ENCODE measurements at places on chromosomes 12 and 14.

DNA sequence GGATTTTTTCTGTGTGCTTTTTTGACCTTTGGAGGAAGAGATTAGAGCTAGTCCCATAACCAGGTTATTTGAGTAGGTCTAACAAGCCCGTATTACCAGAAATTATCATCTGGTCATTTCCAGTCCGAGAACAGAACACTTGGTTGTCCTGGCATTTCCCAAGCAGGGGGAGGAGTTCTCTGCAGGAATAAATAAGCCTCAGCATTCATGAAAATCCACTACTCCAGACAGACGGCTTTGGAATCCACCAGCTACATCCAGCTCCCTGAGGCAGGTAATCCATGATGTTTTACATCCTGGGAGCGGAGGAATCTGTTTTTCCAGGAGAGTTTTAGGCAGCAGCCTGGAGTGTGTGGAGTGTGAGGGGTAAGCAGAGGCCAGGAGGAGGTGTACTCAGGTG lies at the start of gene SERPINA3:
TSS of gene SERPINA3 (plus strand) at position 218 of the 400 bp plus-strand sequence. CDS start 2,051 bp downstream, outside the sequence.
- no peak for DNase-seq

DNA sequence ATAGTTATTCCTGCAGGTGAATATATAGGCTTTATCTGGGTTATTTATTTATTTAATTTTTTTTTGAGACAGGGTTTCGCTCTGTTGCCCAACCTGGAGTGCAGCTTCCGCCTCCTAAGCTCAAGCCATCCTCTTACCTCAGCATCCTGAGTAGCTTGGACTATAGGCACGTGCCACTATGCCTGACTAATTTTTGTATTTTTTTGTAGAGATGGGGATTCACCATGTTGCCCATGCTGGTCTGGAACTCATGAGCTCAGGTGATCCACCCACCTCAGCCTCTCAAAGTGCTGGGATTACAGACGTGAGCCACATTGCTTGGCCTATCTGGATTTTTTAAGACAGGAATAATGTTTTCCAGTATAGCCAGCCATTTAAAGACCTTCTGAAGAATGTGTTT lies 2.0 kb downstream of the RAN start:
- no peak for DNase-seq

GRCh38 chr12:43636725-43637463 lies 84.9 kb upstream of the ADAMTS20 start:
- DNase-seq: no peak

DNA sequence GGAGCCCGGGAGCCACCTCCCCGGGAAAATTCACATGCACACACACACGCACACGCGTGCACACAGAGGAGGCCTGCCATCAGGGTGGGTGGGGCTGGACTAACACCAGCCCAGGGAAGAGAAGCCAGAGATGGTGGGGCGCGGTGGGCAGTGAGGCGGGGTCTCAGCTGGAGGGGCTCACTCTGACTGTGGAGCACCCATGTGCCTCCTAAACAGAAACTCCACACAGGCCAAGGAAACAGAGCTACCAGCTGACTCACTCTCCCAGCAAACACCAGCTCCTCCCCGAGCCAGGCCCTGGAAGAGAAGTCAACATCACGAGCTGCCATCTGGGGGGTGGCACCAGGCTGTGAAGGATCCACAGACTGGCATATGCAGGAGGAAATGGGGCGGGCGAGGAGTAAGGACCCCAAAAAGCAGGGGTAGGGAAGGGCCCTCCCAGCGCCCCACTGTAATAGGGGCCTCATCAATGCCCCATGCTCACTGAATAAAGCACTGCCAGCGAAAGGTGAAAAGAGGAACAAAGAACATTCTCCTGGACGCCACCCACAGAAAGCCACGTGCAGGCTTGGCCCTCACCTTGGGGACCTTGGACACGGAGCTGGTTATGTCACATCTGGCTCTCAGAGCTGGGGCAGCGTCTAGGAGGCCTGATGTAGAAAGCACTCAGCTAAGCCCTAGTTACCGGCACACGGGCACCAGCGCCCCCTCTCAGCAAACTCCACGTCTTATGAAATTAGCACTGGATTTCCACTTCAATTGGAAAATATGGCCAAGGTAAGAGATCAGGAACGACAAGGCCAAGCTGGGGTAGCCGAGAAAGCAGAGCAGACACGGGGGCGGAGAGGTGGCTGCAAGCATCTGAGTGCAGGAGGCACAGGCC lies 8.4 kb upstream of the INF2 start:
- no peak for DNase-seq

- DNase-seq: no peak
Measured at GRCh38 chr12:125280482-125281377, 215.5 kb downstream of the AACS start.

- DNase-seq: no peak
Measured at GRCh38 chr12:129152351-129153104, 299.2 kb downstream of the GLT1D1 start.

DNA sequence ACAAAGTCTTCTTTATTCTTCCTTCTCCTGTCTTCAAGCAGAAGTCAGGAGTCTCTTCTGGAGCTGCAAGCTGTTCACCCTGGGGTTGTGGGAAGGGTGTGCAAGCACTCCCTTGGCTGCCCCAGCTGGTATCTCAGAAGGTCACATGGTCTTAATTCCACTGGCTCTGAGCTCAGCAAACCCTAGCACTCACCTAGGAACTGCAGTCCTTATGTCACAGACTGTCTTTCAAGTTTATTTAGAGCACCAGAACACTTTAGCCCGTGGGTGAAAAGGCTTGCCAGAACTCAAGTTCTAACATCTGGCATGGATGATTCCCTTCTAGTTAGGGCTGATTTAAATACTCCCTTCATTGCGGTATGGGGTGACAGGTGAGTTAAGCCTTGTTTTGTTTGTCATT lies 379.0 kb downstream of the CCER1 start:
- no peak for DNase-seq

- no peak for DNase-seq
Measured at GRCh38 chr12:59459966-59460660, 135.7 kb upstream of the SLC16A7 start.

DNA sequence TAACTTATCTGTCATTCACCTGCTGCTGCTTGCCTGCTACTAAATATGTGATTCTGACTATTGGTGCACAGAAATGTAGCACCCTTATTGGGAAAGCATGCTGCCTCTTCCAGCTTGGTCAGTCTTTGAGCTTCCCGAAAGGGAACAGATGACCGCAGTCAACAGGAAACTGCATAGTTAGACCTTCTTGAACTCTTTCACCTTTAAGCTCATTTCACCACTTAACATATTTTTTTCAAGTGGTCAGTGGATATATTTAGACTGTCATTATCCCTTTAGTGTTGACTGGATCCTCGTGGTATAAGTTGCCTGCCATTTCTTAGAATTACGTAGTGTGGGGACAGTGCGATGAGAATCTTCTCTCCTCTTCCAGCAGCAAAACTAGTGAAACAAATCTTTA lies 224.9 kb downstream of the FBXL14 start:
- no peak for DNase-seq

DNA sequence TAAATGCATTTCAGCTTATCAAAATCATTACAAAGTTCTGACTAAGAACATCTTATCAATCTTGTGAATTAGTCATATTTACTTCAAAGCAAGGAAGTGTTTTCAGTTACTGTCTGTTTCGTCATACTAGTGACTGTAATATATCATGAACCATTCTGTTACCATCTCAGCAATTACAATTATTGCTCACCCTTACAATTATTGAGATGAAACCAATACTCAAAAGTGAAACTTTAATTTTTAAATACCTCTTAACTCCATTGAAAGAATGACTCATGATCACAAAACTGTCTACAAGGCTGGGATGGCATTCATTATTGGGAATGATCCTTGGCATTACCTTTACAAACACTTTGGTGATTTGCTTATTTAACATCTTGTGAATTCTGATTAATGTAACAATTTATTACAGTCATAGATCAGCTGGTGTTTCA lies 90.3 kb downstream of the RPS6KA5 start:
- DNase-seq: no peak

DNA sequence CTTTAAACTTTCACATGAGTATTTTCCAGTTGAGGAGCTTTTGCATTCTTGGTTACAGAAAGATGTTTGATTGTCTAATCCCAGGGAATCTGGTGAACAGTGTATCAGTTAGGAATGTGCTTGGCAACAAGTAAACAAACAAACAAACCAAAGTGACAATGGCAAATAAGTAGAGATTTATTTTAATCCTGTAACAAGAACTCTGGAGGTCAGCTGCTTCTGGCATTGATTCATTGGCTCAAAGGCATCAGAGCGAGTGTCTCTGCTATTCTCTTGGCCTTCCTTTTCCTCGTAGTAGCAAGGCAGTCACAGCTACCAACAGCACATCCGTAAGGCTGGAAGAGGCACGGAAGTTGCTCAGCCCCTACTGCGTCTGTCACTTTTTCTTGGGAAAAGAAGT lies 37.2 kb downstream of the CRADD start:
- no peak for DNase-seq

DNA sequence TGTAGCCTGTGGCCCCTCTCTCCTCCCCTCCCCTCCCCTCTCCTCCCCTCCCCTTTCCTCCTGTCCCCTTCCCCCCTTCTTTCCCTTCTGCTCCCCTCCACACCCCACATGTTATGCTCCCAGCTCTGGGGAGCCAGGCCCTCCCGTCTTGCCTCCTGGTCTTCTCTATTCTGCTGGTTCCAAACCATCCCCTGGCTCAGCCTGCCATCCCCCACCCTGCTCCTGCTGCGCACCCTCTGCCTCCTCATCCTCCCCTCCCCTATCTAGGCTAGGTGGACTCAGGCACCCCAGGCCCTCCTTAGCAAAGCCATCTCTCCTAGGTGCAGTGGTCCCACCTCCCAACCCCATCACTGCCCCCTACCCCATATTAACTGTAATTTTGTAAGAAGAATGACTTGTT lies 99.5 kb downstream of the CALM1 start:
- DNase-seq: no peak

DNA sequence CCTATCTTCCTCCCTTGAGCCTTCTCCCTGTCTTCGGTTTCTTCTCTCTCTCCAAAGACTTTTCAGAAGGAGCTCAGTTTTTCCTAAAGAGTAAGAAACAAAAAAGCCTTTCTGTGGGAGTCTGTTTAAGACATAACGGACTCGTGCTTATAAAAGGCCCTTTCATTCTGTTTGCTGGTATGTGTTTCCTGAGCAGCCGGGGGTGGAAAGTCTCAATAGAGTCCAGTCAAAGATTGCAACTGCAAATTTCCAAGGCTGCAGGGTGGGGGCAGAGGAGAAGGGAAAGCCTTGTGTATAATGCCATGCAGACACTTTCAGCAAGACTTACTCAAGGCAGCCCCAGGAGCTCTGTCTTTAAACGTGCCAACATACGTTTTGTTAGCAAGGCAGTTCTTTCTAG lies 62.2 kb downstream of the GNG2 start:
- DNase-seq: no peak

- DNase-seq: no peak
Measured at GRCh38 chr14:71267007-71267513, 359.8 kb downstream of the PCNX1 start.

- no peak for DNase-seq
Measured at GRCh38 chr12:19288603-19289244, 150.6 kb upstream of the AEBP2 start.

DNA sequence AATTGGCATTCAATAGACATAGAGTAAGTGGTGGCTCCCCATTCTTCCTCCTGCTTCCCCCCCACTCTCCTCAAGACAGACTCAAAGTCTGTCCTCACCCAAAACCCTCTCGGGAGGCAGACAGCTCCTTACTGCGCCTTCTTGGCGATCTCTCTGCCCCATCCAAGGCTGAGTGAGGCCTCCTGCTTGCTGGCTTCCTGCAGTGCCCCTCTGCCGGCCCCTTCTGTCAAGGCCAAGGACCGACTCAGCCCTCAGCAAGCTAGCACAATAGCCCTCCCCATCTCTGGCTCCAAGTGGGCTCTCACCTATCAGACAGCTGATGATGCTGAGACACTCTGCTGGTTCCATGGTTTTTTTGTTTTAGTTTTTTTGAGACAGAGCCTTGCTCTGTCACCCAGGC lies 62.5 kb upstream of the DLK1 start:
- DNase-seq: no peak

DNA sequence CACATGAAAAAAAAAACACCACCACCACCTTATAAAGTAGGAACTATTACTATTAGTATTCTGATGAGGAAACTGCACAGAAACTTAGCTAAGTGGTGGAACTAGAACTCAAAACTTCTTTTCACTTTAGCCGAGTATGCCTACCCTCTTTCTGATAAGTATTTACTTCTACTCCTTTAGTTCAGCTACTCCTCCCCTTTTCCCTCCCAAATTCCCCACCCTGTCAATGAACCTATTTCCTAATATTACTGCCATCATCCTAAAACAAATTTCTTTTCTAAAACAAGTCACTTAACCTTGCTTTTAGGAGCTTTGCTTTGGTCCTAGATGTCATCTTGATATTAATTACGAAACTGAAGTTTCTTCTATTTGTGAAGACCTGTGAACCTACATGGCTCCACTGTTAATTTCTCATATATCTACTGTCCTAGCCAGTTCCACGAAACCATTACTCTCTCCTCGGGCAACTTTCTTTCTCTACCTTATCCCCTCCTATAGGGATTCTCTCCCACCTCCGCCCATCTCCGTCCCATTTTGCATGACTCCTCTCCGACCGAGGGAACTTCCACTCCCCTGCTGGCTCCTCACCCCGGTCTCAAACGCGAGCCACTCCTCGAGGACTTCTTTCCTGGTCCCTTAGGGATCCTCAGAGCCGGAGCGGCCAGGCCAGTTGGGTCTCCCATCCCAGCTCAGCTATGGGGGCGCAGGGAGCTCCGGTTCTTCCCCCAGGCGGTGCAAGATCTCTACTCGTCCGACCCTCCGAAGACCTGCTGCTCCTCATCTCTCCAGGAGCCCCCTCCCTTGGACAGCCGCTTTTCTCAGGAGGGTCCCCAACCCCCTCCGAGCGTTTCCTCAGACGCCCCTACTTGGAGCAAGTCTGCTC lies 1.1 kb downstream of the NUMB start:
- DNase-seq: no peak

- DNase-seq: no peak
Measured at GRCh38 chr14:88422919-88423650, 37.6 kb downstream of the SPATA7 start.

DNA sequence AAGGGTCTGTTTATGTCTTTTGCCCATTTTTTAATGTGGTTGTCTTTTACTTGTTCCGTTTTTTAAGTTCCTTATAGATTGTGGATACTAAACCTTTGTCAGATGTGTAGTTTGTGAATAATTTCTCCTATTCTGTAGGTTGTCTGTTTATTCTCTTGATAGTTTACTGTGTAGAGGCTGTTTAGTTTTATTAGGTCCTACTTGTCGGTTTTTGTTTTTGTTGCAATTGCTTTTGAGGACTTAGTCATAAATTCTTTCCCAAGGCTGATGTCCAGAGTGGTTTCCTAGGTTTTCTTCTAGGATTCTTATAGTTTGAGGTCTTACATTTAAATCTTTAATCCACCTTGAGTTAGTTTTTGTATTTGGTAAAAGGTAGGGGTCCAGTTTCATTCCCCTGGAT lies 33.9 kb downstream of the SLC39A9 start:
- DNase-seq: no peak

DNA sequence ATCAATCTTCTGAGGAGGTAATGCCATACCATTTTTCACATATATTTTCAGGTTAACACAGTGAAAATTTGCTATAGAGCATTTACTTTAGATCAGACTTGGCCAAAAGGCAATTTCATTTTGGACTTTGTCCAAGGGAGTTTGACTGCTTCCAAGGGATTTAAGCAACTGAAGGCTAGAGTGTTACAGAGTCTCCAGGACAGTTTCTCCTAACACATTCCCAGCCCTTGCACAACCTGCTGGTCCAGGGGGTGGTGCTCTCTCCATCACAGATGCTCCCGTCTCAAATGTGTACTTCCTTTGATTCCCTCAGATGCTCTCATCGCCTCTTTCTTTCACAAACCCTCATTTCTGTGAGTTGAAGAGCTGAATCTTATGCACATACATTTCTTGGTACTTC lies 143.1 kb downstream of the TPH2 start:
- no peak for DNase-seq

GRCh38 chr14:36661506-36662257 lies at the start of gene PAX9:
Gene PAX9 (plus strand): TSS chr14:36661860. CDS start chr14:36662090, 230 bp downstream.
- DNase-seq: no peak
